Mesenteric fat pad (tissue), 1 donor: ENCODE measurements at places on chromosomes 13 and 19.

- no peak for DNase-seq
Measured at GRCh38 chr19:33063753-33064457, 783 bp downstream of the RHPN2 start.

GRCh38 chr13:71055644-71056043 is 811.4 kb downstream of the DACH1 start:
- DNase-seq: no peak

- DNase-seq: no peak
Measured at GRCh38 chr13:101584331-101584730, 131.9 kb downstream of the ITGBL1 start.

GRCh38 chr13:58633226-58633625 is 1001.7 kb downstream of the PCDH17 start:
- no peak for DNase-seq

DNA sequence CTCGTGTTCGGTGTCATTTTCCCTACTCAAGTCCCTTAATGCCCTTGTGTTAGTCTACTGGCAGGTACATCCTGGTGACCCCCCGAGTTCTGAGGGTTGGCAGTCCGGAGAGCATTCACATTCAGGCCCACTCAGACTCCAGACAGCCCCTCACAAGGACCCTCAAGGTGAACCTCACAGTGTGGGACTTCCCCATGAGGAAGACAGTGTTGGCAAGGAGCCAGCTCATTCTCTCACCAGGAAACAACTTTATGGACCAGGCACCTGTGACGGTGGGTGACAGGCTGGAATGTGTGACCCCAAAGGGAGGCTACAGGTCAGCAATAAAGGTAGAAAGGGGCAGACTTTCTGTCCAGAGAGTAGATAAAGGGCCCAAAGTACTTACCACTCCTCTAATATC is 24.5 kb downstream of the RDH8 start:
- DNase-seq: no peak

DNA sequence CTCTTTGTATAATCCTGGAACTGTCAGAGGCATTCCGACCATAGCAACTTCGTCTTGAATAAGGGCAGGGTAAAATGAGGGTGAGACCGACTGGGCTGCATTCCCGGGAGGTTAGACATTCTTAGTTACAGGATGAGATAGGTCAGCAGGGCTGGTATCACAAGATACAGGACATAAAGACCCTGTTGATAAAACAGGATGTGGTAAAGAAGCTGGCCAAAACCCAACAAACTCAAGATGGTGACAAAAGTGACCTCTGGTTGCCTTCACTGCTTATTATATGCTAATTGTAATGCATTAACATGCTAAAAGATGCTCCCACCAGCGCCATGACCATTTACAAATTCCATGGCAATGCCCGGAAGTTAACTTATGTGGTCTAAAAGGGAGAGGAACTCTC is 27.7 kb upstream of the MBNL2 start:
- DNase-seq: no peak

GRCh38 chr13:104594806-104595205 is 1528.6 kb upstream of the SLC10A2 start:
- DNase-seq: no peak

- no peak for DNase-seq
Measured at GRCh38 chr13:114015111-114015968, 41.5 kb upstream of the C13orf46 start.

DNA sequence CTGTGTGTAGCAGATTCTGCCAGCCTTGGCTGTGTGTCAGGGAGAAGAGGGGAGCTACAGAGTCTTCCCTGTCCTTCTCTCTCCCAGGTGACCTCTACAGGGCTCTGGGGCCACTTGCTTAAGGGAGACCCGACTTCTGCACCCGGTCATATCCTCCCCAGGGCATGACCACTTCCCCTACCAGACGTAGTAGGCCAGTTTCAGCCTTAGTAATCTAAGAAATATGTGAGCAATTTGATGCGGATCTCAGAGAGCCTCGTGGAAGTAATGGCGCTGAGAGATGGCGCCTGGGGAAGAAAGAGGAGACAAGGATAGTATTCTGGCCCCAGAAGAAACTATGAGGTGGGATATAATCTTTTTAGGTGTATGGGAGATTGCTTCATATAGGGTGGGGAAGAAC is 41.9 kb downstream of the NFIX start:
- no peak for DNase-seq

DNA sequence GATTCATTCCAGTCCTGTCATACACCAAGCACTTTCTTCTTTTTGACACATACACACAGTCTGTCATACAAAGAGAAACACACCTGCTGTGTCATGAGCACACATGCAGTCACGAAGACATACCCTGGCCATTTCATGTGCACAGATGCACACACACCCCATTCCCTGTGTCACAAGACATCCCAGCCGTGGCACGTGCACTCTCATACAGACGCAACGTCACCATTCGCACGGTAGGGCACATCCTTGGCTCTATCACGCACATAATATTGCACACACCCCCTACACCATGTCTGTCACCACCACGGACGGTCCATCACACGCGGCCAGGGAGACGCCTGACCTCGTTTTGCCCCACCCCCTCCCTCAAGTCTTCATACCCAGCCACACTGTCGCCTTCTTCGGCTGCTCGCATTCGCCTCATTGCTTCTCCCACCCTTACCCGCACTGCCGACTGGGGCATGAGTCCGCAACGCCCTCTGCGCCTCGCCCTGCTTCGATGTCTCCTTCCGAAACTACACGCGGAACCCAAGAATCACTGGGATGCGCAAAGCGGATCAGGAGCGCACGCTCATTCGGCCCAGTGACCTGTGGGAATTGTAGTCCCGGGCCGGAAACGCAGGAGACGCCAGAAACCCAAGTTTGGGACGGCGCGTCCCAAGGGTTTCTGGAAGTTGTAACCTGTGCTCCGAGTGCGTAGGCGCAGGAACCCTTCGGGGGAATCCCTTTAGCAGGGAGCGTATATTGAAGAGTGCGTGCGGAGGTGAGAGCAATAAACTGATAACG is 6.8 kb upstream of the ZNF283 start:
- DNase-seq: no peak

DNA sequence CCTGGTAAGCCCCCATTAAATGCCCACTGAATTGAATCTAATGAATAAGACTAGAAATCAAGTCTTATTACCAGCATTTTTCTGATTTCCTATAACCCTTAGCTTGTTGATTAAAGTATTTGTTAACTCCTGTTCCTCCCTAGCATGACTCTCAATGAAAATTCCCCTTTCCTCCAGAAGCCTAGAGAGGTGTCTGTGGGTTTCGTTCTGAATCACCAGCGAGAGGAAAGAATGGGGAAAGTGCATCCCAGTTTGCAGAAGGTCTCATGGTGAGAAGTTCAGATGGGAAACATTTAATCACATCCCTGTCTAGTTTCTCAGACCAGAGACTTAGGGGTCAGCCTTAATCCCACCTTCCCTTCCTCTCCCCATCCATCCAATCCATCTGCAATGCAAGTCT is 26.9 kb downstream of the POU2F2 start:
- no peak for DNase-seq

GRCh38 chr13:109220631-109221030 is 565.8 kb downstream of the IRS2 start:
- DNase-seq: no peak

DNA sequence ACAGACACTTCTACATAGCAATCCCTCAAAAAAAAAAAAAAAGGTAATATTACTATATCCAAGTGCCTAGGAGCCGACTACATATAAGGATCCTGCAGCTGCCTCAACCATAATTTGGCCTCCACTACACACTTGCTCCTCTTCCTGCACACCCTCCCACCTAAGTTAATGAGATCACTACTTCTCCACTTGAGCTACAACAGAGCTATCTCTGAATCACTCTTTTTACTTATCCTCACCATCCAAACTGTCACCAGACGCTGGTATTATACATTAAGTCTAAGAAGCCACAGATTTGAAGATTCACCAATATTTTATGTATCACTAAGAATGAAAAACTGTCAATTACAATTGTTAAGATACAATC is 8.3 kb downstream of the OBI1 start:
- no peak for DNase-seq

GRCh38 chr13:91247768-91248167 is 99.7 kb upstream of the MIR17HG start:
- no peak for DNase-seq

DNA sequence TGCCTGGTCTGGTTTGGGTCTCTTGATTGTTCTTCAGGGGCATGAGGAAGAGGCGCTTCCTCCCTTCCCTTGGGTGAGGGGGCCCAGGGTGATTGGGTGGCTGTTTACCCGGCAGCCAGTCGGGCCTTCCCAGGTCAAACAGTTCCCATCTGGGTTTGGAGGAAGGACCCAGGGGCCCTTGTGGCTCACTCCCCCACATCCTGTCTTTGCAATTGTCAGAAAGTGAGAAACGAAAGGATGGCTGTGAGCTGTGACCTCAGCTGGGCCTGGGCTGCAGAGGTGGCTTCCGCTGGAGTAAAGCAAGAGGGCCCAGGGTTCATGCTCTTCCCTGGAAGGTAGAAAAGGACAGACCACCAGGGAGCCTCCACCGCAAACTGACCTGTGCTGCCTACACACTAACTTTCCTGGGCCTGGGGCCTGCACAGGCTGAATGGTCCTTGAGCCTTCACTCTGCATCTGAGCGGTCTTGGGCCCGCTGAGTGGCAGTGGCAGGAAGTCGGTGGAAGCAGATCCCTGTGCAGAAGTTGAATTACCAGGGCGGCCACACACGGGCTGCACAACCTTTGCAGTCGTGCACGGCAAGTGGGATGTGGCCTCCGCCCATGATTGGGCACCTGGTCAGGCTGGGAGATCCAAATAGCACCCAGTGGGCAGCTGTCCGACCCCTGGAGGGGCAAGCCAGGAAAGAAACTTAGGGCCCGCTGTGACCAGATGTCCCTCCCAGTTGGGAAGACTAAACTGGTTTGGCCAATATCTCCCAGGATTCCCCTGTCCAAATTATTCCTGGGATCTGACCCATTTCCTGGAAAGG is 5.3 kb upstream of the CD79A start:
- no peak for DNase-seq

- no peak for DNase-seq
Measured at GRCh38 chr19:49151267-49152118, 3.7 kb downstream of the HRC start.

DNA sequence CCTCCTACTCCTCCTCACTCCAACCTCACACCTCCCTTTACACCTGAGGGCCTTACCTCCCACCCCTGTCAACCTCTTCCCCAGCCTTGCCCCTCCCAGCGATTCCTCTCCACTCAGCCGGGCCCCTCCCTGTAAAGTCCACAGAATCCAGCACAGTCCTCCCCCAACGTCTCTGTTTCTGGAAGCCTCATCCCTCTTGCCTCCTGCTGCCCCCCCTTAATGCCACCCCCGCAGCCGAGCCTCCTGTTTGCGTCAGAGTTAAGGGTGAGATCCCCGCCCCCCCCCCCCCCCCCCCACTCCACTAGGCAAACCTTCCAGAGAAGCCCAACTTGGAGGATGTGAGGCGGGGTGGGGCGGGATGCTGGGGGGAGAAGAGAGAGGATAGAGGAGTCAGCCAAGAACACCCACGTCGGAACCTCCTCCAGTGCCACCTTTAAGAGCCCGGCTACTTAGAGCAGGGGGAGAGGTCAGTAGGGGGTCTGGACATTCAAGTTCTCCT is 2.1 kb downstream of the UNC13A start:
- DNase-seq: no peak

DNA sequence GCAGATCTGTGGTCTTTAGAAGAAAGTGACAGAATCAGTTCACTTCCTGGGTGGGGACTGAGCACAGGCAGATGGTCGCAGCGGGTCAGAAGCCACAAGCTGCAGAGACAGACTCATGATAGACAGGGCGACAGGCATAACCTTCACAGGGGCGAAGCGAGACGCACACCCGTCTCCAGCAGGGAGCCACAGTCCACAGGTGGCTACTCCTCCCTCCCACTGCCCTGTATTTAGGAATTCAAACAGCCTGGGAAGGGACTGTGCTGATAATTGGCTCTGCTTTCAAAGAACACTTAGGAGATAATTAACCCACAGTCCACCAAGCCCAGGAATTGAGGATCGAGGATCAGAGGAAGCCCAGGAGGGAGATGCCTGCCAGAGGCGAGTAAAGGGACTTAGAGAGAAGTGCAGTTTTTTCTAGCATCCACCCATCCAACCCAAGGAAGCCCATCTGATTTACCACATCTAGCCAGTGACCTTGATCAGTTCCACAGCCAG is 23.2 kb downstream of the RFX2 start:
- no peak for DNase-seq

GRCh38 chr13:59680429-59681024 is 483.2 kb downstream of the DIAPH3 start:
- no peak for DNase-seq

DNA sequence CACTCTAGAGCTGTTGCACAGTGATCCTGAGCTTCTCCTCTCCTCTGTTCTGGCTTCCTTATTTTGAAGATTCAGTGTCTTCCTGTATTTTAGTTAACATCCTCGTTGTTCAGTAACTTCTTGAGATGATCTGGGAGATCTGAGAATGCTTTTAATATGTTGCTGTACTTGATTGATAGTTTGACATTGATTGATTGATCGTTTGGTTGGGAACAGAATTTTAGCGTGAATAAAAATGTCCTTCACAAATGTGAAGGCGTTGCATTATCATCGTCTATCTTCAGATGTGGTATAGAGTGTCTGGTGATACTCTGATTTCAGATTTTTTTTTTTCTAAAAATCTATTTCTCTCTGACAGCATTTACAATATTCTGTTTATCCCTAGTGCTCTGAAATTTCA is 80.1 kb upstream of the KLF12 start:
- DNase-seq: no peak

- DNase-seq: no peak
Measured at GRCh38 chr13:73809561-73809960, 324.6 kb downstream of the KLF12 start.

DNA sequence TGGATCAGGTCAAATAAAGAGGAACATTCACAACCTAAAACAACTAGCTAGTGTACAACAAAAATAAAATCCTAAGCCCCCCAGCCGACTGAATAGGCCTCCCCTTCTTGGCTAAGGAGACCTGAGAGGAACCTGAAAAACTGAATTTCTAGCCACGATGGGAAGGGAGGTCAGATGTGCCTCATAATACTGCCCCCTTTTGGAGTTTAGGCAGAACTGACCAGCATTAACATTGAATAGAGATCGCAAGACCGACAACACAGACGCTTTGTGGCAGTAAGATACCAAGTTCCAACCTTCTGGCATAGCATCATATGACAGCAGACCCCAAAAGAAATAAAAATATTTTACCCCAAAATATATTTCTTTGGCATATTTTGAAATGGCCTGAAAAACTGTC is 15.9 kb downstream of the CBY2 start:
- DNase-seq: no peak

- no peak for DNase-seq
Measured at GRCh38 chr13:27896726-27897125, 23.1 kb upstream of the PDX1 start.
